Thymus (tissue), 14 donors: ENCODE measurements at places on chromosomes 5 and 9. TPM values are rescaled to one million over a fixed set of nuclear protein-coding genes. Genes with fewer than 3 reads are reported as not detected.

- H3K4me3 ChIP-seq, result no peak overlapping the region
- H3K36me3 ChIP-seq, result no peaks in the 10 kb centered on the region
- H3K4me1 ChIP-seq, result peaks cover 15% of the 10 kb centered on the region
- DNase-seq, result no peak
These were observed 319.3 kb upstream of the RPS23 start for GRCh38 chr5:82597437-82597836.

DNA sequence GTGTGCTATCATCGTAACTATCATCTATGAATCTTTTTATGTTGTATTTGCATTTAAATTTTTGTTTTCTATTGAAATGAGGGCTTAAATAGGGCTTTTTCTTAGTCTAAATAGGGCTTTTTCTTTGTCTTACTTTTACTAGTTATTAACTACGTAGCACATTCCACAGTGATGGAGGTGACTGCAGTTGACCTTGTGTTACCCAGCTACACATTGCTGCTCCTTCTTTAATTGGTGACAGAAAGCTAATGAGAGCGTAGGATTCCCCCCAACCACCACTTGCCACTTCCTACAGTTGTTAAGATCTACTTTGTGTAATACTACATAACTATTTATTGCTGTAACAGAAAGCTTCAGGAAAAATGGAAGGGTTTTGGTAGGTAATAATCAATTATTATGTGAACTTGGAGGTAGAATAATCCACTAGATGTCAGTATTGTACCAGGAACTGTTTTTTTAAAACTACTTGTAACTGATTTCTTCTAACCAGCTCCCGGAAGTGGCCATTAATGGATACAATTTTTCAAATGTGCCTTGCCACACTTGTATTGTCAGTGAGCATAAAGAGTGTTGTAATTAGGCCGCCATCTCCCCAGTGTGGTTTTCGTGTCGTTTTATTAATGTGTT lies 18.0 kb downstream of the MTRR start:
- H3K27ac ChIP-seq, result no peak overlapping the region
- H3K27me3 ChIP-seq, result no peaks in the 10 kb centered on the region
- peaks cover 51% of the 10 kb centered on the region for H3K36me3 ChIP-seq
- no peaks in the 10 kb centered on the region for H3K4me1 ChIP-seq

- no peaks in the 10 kb centered on the region for H3K36me3 ChIP-seq
- no peaks in the 10 kb centered on the region for H3K4me1 ChIP-seq
- no peaks in the 10 kb centered on the region for H3K27me3 ChIP-seq
- no peak for DNase-seq
These were observed 105.7 kb downstream of the SPOCK1 start for GRCh38 chr5:137393196-137393993.

- H3K4me1 ChIP-seq, result no peaks in the 10 kb centered on the region
These were observed 8.3 kb upstream of the YTHDC2 start for GRCh38 chr5:113505181-113505580.

GRCh38 chr9:129200255-129200654 lies 22.2 kb upstream of the IER5L start:
- H3K27me3 ChIP-seq, result no peaks in the 10 kb centered on the region
- no peaks in the 10 kb centered on the region for H3K36me3 ChIP-seq
- H3K27ac ChIP-seq, result no peak overlapping the region
- H3K4me3 ChIP-seq, result no peak overlapping the region
- H3K4me1 ChIP-seq, result peaks cover 14% of the 10 kb centered on the region

- H3K36me3 ChIP-seq, result no peaks in the 10 kb centered on the region
- H3K27ac ChIP-seq, result no peak overlapping the region
- H3K27me3 ChIP-seq, result no peaks in the 10 kb centered on the region
- H3K4me3 ChIP-seq, result no peak overlapping the region
- DNase-seq, result no peak
These were observed 32.7 kb downstream of the PTGS1 start for GRCh38 chr9:122403381-122404000.

DNA sequence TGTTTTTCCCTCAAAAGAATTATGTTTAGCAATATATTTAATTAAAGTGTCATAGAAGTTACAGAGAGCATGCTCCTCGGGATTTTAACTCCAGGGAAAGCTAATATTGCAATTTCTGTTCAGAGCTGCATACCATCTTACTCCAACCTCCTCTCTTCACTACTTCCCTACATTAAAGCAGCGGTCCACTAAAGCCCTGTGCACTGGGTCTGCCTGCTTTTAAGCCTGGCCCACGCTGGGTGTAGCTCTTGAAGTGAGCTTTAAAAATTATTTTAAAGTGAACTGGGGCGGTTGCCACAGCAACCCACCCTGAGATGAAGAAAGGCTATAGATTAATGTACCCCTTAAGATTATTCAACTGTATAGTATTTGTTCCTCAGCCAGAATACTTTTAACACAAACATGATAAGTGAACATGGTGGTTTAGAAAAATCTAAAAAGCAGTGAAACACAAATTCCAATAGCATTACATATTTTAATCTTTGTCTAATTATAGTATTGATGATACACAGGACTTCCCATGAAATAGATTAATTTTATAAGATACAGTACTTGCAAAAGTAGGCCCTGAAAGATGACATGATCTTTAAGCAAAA lies 3.9 kb upstream of the MEF2C start:
- peaks cover 22% of the 10 kb centered on the region for H3K27me3 ChIP-seq
- no peaks in the 10 kb centered on the region for H3K36me3 ChIP-seq
- DNase-seq, result no peak
- H3K27ac ChIP-seq, result no peak overlapping the region

- no peak overlapping the region for H3K4me3 ChIP-seq
- no peak overlapping the region for H3K27ac ChIP-seq
- no peak for DNase-seq
- no peaks in the 10 kb centered on the region for H3K27me3 ChIP-seq
- no peaks in the 10 kb centered on the region for H3K4me1 ChIP-seq
- no peaks in the 10 kb centered on the region for H3K36me3 ChIP-seq
These were observed 34.9 kb upstream of the ZNF462 start for GRCh38 chr9:106828070-106828469.

The NR2F1 gene
- 2.3 TPM for total RNA-seq

The REEP5 gene
- 19.9 TPM for total RNA-seq

The GCNT1 gene
- 5.2 TPM for total RNA-seq
